Stimulated activated CD4-positive, alpha-beta T cell treated with anti-CD3 and anti-CD28 coated beads, Interleukin-12 subunit alpha, Interleukin-12 subunit beta, amount 100 ng/mL, for 4 hours (primary cell): ENCODE measurements at places on chromosomes 1 and 21.

- DNase-seq: no peak
These were observed 10.8 kb upstream of the CDA start for GRCh38 chr1:20578062-20578461.

- DNase-seq: no peak
These were observed 52.3 kb upstream of the IKBKE start for GRCh38 chr1:206417774-206418614.

DNA sequence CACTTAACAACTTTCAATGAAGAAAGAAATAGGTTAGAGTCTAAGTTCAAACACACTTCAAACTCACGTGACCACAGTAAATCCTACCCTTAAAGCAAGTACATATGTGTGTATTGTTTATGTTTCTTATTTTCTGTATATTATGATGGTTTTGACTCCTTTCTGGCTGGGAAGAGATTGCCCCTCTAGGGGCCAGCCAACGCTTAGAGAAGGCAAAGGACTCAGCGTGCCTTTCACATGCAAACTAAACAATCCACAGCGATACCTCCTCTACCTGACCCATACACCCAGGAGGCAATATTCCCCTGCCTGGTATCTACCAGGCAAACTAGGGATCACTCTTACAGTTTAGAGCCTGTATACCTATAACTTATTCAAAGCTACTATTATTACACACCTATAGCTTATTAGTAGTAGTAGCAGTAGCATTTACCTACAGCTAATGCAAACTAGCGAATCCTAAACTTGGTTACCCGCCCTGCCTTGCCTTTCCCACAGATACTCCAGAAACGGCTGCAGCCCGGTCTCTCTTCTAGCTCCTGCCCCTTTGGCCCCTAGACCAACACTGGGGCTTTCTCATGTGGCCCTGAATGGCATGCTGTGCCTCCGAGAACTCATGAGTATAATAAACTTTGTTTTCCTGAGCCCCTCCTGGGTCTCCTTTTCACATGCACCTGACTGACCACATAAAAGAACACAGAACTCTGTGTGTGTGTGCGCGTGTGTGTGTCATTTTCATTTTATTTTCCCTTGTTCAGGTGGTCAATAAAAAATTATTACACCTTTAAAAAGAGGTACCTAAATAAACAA lies 14.0 kb downstream of the NRIP1 start:
- DNase-seq: no peak

GRCh38 chr1:66396212-66396890 lies 137.6 kb upstream of the SGIP1 start:
- no peak for DNase-seq

DNA sequence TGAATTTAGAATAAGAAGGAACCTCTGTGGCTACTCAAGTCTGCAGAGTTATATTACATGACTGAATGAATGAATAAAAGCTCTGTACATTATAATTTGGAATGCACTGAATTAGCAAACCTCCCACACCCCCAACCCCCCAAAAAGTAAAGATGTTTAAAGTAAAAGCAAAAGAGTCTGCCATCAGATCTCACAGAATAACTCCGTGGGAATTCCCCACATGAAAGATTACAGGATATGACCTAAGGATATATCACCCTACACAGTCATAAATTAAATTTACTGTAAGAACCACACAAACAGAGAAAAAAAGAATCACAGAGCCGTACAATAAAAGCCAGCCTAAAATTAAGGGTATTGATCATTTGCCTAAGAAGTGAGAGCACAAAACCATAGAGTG lies 587.3 kb downstream of the PTPRC start:
- DNase-seq: no peak

DNA sequence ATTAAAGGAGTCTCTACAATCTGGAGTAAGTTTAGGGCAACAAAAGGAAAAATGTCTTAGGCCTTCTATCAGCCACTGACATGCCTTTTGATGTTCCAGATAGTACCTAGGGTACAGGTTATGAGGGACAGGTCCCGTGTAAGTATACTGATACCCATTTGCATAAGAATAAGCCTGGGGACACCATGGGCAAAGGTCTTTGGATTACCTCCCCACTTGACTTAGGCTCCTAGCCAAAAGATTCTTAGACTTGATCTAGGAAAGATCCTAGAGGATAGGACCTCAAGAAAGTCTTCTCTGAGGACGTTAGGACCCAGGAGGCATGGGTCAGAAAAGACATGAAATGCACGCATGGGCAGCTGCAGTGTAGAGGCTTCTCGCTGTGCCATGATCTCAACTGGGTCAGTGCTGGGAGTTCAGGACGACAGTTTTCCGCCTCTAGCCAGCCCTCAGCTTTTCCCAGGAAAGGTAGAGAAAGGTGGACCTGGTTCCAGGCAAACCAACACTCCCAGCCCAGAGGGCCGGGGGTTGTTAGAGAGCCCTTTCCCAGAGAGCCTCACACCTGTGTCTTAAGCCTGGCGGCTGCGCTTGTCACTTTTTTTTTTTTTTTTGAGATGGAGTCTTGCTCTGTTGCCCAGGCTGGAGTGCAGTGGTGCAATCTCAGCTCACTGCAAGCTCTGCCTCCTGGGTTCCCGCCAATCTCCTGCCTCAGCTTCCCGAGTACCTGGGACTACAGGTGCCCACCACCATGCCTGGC lies 26.6 kb downstream of the MSTO1 start:
- no peak for DNase-seq

- DNase-seq: no peak
These were observed 561.6 kb downstream of the PLA2G4A start for GRCh38 chr1:187390215-187390818.

DNA sequence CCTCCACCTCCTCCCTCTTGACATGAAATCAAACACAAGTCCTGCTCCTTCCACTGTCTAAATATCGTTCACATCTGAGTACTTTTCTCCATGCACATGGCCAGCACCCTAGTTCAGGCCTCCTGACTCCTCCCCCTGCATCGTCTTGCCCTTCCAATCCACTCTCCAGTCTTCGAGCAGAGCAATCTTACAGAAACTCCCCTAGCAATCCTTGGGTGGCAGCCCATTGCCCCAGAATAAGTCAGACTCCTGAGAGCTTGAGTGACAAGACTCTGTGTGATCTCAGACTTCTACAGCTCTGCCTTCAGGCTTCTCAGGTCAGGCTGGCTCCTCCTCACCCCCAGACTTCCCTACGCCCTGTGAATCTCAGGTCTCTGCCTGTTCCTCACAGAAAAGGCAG lies 5.5 kb downstream of the SH2D2A start:
- DNase-seq: no peak

DNA sequence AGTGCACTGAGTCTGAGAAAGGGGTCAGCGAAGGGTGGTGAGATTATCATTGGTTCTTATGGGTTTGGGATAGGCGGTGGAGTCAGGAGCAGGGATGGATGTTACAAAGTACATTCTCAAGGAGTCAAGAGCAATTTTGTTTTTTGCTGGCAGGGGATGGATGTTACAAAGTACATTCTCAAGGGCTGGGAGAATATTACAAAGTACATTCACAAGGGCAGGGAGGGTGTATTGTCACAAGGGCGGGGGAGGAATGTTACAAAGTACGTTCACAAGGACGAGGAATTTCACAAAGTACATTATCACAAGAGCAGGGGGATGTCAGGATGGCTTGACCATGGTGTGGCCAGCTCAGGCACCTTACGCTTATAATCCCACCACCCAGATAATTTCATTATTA lies 59.3 kb upstream of the FAM89A start:
- no peak for DNase-seq

DNA sequence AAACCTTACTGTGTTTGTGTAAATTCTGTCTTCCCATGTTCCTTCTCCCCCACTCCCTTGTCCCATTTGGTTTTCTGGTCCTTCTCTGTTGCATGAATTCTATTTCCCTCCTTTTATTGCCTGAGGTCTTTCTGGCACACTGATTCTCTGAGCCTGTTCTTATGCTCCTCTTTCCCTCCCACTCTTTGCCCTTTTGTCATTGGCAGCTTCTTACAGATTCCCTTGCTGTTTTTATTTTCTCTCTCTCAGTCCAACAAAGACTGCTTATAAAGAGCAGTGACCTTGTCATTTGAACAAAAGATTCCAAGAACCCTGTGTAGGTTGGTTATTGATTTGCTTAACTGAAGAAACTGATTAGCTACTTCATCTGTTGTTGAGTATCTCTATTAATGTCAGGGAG lies 49.7 kb downstream of the GPR52 start:
- DNase-seq: no peak

GRCh38 chr1:8028571-8028910 lies 2.4 kb upstream of the ERRFI1 start:
- DNase-seq: no peak

DNA sequence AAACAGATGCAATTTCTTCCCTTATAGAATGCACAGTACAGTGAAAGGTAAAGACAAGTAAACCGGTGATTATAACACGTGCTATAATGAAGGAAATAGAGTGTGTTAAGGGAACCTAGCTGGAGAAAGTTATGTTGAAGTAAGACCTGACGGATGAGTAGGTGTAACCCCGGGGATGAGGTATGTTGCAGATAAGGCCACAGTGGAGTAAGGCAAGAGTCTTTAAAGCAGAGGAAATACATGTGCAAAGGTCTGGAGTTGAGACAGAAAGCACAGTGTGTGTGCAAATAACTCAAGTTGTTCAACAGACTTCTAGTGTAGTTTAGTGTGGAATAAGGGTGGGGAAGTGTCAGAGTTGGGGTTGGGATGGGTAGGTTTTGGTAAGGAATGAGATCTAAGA lies 2.9 kb downstream of the DBT start:
- no peak for DNase-seq
